ENCODE measurements at places on chromosomes 6 and 20.

DNA sequence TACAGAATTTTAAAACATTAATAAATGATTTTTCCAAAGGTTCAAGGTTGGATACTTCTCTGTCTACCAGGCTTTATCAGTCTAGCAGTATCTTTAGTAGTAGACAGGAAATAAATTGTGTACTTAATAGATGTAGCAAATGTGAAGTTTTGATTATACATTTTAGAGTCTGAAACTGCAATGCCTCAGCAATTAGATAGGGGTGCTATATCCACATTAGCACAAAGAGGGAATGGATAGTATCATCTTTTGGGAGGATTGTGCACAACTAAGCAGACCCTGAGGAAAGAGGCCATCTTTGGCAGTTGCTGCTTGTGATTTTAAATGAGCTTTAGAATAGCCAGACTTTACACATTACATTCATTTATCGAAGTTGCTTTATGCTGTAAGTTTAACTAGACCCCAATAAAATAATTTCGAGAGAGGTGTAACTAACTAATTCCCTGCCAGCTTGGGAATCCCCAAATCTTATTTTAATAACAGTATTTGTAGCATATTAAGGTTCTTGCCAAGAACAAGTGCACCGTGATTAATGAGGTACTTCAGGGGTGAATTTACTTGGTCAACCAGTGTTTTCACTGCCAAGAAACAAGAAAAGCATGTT, 2.8 kb downstream of the KCNQ5 start:
- DNase-seq = no peak

DNA sequence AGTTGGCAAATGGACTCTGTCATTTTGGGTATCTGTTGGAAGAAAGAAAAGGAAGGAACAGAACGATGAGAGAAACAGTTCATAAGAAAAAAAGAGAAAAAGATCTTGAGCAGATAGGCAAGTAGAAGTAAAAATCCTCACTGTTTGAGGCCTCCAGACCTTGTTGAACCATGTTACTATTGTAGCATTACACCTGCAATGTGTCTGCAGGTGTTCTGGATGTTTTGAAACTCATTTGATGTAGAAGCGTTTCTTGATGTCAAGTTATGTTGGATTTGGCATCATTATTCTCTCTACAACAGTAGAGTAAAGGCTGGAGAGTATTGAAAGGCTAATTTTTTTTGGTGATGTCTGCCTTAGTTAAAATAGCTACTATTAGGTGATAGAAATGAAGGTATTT, 108.7 kb downstream of the CARMIL1 start:
- no peak for DNase-seq

GRCh38 chr20:58651559-58651945, 469 bp downstream of the STX16 start:
- no peak for DNase-seq

- no peak for DNase-seq
Measured at GRCh38 chr6:37994223-37994622, 174.7 kb downstream of the ZFAND3 start.

DNA sequence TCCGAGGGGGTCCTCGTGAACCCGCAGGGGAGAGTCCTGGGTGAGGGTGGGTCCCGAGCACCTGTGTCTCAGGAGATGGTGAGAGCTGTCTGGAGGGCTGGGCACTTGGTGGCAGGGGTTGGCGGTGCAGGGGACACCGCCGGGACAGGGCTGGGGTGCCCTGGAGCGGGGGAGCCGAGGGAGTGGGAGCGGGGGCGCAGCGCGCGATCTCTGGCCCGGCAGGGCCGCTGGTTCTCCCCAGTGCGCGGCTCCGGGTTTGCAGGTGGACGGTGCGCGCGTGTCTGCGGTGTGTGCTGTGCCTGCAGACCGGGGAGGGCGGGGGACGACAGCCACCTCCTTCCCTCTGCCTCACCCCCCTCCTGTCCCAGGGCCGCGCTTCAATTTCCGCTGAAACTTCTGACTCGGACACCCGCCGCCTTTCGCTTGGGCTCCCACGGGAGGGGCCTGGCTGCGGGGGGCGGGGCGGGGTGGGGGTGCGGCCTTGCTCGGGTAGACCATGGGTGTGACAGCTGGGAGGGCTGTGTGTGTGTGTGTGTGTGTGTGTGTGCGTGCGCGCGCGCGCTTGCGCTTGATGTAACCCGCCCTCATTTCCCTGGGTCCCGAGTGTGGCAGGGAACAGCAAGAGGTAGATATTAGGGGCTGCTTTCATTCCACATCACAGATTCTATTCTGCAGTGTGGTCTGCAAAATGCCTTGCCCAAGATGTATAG, 1.2 kb downstream of the TRIB3 start:
- DNase-seq = peak; percentile 64
